CD4-positive, alpha-beta memory T cell (primary cell): ENCODE measurements at places on chromosomes 3 and 15.

GRCh38 chr3:112456147-112456546 is 43.1 kb downstream of the BTLA start:
- DNase-seq, result no peak

GRCh38 chr15:23083115-23083514 is 43.7 kb upstream of the TUBGCP5 start:
- DNase-seq, result no peak

GRCh38 chr3:67362686-67363085 is 291.7 kb downstream of the SUCLG2 start:
- no peak for DNase-seq

DNA sequence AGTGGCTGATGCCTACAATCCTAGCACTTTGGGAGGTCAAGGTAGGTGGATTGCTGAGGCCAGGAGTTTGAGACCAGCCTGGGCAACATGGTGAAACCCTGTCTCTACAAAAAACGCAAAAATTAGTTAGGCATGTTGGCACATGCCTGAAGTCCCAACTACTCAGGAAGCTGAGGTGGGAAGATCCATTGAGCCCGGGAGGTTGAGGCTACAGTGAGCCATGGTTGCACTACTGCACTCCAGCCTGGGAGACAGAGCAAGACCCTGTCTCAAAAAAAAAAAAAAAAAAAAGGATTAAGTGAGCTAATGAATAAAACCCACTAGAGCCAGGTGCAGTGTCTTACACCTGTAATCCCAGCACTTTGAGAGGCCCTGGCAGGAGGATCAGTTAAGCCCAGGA is 6.7 kb upstream of the SEC11A start:
- DNase-seq, result no peak

GRCh38 chr15:95565016-95565600 is 765.4 kb upstream of the NR2F2 start:
- no peak for DNase-seq

DNA sequence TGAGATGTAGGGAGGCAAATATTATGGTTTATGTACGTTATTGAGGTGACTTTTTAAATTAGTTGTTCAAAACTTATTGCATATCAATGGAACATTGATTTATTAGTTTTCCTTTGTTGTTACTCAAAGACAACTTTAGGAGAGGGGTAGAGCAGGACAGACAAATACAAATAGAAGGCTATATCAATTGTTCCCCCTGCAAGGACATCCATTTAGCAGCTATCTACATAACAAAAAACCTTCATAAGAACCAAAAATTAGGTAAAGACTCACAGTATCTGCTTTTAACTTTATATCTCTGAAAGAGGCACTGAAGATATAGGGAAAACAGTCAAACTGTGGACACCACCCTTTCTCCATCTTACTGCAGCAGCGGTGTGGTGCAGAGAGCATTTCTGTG is 958.8 kb downstream of the DIPK2A start:
- DNase-seq, result no peak

GRCh38 chr3:187777331-187777941 is 32.2 kb upstream of the BCL6 start:
- peak; percentile 52 for DNase-seq

- no peak for DNase-seq
Observed at GRCh38 chr3:99854756-99855298, 37.2 kb downstream of the CMSS1 start.

GRCh38 chr3:37219266-37219665 is 44.9 kb upstream of the LRRFIP2 start:
- no peak for DNase-seq
